ENCODE measurements at places on chromosomes 4 and X.
A peak's percentile ranks its signal among the peaks of the same experiment; 100 is the strongest.

GRCh38 chrX:11678158-11678557 is 12.4 kb upstream of the ARHGAP6 start:
- DNase-seq = no peak

DNA sequence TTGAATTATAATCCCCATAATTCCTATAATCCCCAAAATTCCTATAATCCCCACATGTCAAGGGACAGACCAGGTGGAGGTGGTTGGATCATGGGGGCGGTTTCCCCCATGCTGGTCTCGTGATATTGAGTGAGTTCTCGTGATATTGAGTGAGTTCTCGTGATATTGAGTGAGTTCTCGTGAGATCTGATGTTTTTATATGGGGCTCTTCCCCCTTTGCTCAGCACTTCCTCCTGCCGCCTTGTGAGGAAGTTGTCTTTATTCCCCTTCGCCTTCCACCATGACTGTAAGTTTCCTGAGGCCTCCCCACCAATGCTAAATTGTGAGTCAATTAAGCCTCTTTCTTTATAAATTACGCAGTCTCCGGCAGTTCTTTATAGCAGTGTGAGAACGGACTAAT is 36.6 kb upstream of the GPR78 start:
- no peak for DNase-seq

GRCh38 chr4:169410839-169411770 is 140.3 kb upstream of the SH3RF1 start:
- peak; percentile 85 for DNase-seq

- no peak for DNase-seq
These were observed 88.1 kb upstream of the C1QTNF7 start for GRCh38 chr4:15339737-15340136.

DNA sequence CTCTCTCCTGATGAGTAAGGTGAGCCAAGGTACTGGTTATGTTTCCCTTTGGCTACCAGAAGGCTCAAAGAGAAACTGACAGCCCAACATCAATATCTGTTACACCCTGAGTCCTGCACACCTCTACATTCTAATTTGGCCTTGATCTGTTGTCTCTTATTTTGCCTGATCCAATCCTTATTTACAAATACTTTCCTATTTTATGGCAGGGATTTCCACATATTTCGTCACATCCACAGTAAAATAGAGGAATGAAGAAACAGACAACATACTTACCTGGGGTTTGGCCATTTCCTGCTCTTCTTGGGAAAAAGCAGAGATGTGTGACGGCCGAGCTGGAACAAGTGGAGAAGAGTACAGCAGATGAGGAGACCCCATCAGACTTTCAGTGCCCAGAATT is 1.5 kb downstream of the ZNF182 start:
- DNase-seq = no peak

- DNase-seq = no peak
These were observed 1101.0 kb upstream of the PCDH7 start for GRCh38 chr4:29619168-29619567.

- no peak for DNase-seq
These were observed 12.4 kb upstream of the ELF2 start for GRCh38 chr4:139189417-139189749.

- DNase-seq = no peak
These were observed 141.4 kb downstream of the NAA11 start for GRCh38 chr4:79184476-79184875.

- no peak for DNase-seq
These were observed 625 bp upstream of the GABRA4 start for GRCh38 chr4:46994007-46994405.

GRCh38 chrX:37455381-37455780 is 106.2 kb downstream of the PRRG1 start:
- no peak for DNase-seq

DNA sequence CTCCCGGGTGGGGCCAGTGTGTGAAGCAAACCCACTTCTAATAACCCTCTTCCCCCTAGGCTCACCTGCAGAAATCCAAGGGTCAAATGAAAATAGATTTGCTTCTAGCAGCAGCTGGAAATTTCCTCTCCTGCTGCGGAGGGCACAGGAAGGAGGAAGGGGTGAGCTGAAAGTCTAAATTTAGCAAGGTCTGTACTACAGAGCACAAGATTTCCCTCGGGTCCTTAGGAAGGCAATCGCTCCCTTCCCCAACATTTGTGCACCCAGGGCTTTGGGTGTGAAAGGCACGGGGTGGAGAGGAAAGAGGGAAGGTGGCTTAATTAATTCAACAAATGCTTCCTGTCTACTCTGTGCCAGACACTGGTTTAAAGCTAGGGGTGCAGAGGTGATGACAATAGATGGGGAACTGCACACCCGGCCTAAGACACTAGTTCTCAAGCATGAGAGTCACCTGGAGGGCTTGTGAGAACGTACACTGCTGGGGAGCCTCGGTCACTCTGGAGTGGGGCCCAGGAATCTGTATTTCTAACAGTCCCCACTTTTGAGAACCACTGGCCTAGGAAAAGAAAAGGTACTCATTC is 204.4 kb downstream of the NSUN7 start:
- no peak for DNase-seq

Measured in activated CD8-positive, alpha-beta T cell treated with anti-CD3 and anti-CD28 coated beads, Interleukin-2, amount 10 ng/mL, durations not matched to agents 7 days and 5 days (primary cell).